Stimulated activated CD8-positive, alpha-beta memory T cell treated with anti-CD3 and anti-CD28 coated beads, Interleukin-2, amount 100 ng/mL, for 1 hour (primary cell): ENCODE measurements at places on chromosomes 2 and 18.

DNA sequence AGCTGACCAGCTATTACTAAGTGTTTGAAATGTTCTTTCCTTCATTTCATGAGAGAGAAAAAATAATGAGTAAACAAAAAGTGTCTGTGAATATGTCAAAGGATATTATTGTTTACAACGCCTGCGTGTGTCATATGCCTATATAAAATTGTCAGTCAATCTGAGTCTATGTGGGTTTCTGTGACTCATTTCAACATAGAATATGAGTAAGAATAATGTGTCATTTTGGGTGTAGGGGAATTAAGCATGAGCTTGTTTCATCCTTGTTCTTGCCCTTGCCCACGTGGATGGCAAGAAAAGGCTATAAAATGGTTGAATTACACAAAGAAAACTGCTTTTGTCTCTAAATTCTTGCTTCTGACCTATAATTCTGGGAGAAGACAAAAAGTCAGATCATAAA is 466.0 kb downstream of the PTH2R start:
- DNase-seq: no peak

DNA sequence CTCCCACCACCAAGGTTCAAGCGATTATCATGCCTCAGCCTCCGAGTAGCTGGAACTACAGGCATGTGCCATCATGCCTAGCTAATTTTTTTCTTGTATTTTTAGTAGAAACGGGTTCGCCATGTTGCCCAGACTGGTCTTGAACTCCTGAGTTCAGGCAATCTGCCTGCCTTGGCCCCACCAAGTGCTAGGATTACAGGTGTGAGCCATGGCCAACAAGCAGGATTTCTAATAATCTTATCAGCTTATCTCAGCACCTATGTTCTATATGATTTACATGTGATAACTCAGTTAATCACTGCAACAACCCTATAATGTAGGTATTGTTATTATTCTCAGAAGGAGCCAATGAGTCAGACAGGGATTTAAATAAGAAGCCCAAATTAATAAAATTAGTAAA is 80.3 kb downstream of the GORASP2 start:
- DNase-seq: no peak

DNA sequence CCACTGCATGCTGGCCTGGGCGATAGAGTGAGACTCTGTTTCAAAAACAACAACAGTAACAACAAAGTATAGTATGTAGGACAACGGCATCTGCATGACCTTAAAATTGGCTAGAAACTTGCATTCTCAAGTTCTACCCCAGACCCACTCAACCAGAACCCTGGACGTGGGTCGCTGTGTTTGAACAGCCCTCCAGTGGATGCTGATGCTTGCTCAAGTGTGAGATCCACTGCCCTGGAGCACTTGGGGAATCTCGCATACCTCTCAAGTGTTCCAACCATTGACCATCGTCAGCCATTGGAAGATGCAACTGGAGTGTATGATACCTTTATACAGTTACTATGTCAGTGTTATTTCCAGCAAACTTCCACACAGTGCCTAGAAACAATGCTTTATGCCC is 435.9 kb downstream of the DCDC2C start:
- DNase-seq: no peak

GRCh38 chr2:111071600-111072171 is 49.0 kb upstream of the BCL2L11 start:
- no peak for DNase-seq

GRCh38 chr2:228545041-228545747 is 363.7 kb upstream of the SPHKAP start:
- DNase-seq: no peak

DNA sequence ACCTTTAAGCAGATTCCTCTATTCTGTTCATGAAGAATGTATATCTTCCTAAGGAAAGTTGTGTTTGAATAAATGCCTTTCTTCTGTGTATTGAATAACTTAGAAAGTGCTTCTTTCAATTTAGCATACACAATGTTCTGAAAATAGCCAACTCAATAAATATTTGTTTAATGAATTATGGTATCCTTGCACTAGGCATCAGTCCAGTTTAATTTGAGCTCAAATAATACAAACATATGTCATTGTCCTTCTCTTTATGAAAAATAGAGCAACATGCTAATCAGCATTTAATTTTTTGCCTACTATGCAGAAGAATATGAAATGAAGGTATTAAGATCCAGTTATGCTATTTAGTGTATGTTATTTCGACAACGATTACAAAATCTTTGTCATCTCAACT is 68.2 kb downstream of the NRXN1 start:
- DNase-seq: no peak

- no peak for DNase-seq
Observed at GRCh38 chr2:119250718-119251290, 27.2 kb downstream of the STEAP3 start.

DNA sequence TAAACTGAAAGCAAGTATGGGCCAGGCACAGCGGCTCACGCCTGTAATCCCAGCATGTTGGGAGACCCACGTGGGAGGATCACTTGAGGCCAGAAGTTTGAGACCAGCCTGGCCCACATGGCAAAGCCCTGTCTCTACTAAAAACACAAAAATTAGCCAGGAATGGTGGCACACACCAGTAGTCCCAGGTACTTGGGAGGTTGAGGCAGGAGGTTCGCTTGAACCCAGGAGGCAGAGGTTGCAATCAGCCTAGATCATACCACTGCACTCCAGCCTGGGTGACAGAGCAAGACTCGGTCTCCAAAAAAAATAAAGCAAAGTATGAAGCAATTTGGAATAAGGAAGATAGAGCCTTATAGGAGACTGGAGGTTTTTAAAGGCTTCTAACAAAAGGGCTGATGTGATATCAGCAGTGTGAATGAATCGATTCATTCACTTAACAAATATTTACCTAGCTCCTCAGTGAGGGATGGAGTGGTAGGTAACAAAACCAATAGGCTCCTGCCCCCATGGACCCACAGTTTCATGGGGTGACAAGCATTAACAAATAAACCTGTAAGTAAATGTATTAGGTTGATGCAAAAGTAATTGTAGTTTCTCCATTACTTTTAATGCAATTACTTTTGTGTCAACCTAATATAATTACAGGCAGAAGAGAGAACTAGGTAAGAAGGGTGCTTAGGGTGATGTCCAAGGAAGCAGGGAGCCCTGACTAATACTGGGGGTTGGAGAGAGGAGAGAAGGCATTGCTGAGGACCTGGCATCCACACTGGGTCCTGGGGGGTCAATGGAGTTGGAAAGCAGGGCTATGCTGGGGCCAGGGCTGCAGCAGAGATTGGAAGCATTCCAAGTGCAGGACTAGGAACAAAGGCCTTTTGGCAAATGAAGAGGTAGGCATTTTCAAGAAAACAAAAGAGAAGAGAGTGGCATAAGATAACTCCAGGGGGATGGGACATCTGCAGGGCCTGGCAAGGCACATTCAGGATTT is 195.4 kb upstream of the ARL4C start:
- DNase-seq: no peak
